ENCODE measurements at places on chromosomes 6 and 20.

DNA sequence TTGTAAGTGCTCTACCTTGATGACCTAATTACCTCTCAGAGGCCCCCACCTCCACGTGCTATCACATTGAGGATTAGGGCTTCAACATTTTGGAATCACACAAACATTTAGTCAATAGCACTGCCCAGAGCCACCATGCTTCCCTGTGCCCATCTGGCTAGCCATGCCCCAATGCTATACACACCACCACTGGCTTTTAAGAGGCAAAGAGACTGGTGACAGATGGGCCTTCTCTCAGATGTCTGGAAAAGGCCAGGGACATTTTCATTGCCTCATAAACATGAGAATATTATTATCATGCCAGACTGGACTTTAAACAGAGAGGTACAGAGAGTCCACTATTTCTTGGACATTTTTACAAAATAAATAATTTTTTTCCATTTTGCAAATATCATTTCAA, 29.8 kb downstream of the TRMT6 start:
- no peak for DNase-seq

GRCh38 chr20:4017051-4017712, 1.8 kb upstream of the RNF24 start:
- DNase-seq, result no peak

DNA sequence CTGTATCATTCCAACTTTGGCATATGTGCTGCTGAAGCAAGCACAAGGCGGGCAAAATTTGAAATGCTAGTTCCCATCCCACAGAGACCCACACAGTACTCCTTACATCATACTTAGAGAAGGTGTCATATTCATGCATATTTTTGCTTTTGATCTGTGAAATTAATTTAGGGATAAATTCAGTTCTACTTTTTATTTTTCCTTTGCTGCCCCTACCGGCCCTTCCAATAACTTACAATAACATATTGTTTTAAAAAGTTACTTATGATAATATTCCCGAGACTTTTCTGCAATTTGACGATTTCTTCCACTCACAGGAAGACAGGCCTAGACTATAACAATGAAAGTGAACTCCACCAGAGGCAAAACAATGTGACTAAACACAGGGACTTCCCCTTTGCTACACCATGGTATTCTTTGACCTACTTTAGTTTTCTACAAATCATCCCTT, 35.0 kb downstream of the SESN1 start:
- no peak for DNase-seq

DNA sequence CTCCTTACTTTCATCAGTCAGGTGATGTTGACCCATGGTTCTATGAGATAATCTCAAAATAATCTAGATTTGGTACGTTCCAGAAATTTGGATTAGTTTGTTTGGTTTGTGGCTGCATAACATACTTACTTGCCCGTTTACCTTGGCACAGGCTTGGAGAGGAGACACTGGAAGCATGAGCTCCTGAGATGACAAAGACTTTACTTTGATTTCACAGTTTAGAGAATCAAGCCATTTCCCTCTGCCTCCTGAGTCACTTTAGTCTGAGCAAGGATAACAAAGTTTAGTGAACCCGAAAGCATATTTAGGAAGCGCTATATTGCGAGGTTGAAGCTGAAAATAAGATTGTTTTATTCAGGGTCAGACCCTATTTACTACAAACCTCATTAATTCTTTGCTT, 643.4 kb downstream of the QKI start:
- no peak for DNase-seq

- no peak for DNase-seq
Measured at GRCh38 chr20:54339093-54339492, 131.2 kb downstream of the PFDN4 start.

- DNase-seq, result no peak
Measured at GRCh38 chr20:5270603-5271002, 46.2 kb downstream of the PROKR2 start.

- no peak for DNase-seq
Measured at GRCh38 chr20:8473459-8473858, 341.4 kb downstream of the PLCB1 start.

GRCh38 chr6:15305909-15306308, 60.0 kb downstream of the JARID2 start:
- no peak for DNase-seq

GRCh38 chr20:32358632-32358882, 426 bp downstream of the ASXL1 start:
- no peak for DNase-seq

- DNase-seq, result no peak
Measured at GRCh38 chr6:53178837-53179432, 30.3 kb upstream of the GCM1 start.
